ENCODE measurements at places on chromosomes 11 and 22.

GRCh38 chr11:103602840-103603239 is 433.6 kb upstream of the DDI1 start:
- DNase-seq, result no peak

DNA sequence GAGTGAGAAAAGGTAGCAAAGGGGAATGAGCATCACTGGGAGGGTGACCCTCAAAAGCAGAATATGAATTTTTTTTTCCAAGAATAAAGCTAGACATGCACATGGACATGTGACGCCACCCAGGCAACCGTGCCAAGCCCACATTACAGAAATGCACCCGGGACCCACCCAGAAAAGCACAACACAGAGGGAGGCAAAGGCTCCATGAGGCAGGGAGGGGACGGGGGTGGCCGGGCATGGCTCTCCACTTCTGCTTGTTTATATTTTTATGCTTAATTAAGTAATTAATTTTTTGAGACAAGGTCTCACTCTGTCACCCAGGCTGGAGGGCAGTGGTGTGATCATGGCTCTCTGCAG is 1524.3 kb downstream of the BRD1 start:
- DNase-seq, result no peak

DNA sequence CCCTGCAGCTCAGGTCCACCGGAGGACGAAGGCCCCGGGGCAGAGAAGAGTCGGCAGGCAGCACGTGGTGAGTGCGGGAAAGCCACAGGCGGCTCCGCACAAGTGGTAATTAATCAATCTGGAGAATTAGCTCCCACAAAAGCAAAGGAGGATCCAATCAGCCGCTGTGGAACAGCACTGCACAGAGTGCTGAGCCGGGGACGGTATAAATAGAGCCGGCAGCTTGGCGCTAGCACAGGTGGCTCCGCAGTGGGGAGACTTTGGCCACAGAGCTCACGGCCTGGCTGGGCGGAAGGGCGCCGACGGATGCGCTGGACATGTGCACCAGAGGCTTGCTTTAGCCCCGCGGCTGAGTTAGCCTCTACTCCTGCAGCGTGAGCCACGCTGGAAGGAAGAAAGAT is 48.9 kb downstream of the IGSF9B start:
- no peak for DNase-seq

GRCh38 chr22:32106930-32107329 is 52.2 kb downstream of the C22orf42 start:
- DNase-seq, result no peak

- DNase-seq, result no peak
These were observed 459 bp upstream of the NCR3LG1 start for GRCh38 chr11:17351172-17351509.

DNA sequence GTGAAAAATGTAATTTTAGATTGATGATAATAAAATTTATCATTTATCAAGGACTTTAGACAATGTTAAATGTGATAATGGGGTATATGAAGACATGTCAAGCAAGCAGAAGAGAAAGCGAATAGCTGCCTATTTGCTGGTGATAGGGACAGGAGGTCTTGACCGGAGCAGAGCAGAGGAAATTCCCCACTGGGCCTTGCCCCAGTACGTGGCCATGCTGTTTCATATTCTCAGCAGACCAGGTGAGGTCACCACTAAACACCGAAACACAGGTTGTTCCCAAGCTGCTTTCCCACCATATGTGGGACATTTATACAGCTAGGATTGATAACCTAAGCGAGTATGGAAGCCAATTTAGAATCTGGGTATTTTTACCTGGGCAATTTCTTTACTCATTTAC is 1629.6 kb downstream of the FAM181B start:
- DNase-seq, result no peak

DNA sequence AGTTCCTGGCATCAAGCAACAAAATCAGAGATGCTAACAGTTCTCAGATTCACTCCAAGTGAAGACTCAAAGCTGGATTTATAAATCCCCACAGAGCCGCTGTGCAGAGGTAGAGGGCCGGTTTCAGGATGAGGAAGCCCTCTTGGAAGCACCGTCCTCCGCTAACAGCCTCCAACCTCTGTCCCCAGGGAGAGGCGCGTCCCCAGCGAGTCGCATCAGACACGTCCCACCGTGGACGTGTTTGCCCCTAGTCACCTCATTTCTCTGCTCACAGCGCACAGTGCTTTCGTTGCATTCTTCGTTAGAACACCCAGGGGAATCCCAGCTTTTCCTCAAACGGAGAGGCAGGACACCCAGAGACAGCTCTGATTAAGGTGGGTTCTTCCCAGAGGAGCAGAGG is 642.9 kb downstream of the BRD1 start:
- no peak for DNase-seq

DNA sequence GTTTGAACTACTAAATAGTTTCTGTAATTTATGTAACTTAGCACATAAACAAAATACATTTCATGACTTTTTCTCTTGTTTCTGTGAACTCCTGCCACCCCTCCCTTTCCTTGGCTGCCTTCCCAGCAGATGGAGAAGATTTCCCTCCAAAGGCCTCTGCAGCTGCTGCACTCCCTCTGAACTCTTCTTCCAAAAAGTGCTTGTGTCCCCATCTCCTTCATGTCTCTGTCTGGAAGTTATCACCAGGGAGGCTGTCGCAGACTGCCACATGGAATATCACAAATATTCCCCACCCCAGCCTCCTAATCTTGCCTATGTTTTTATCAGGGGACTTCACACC is 1068.3 kb downstream of the OPCML start:
- no peak for DNase-seq

- no peak for DNase-seq
These were observed 29.6 kb upstream of the SNX19 start for GRCh38 chr11:130945896-130946295.

DNA sequence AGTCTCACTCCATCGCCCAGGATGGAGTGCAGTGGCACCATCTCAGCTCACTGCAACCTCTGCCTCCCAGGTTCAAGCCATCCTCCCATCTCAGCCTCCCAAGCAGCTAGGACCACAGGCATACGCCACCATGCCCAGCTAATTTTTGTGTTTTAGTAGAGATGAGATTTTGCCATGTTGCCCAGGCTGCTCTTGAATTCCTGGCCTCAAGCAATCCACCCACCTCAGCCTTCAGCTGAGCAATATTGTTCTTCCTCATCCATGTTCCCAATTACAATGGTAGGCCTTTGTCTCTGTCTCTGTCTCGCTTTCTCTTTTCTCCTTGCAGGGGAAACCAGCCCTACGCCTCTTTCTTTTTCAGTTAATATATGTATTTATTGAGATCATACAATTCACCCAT is 10.3 kb downstream of the HSPA8 start:
- no peak for DNase-seq

- DNase-seq, result no peak
These were observed 23.1 kb upstream of the GLYATL2 start for GRCh38 chr11:58867556-58867955.

- DNase-seq, result no peak
These were observed 20.2 kb upstream of the VSTM5 start for GRCh38 chr11:93870616-93871015.

- DNase-seq, result no peak
These were observed 26.4 kb downstream of the VPS37C start for GRCh38 chr11:61134801-61135257.

DNA sequence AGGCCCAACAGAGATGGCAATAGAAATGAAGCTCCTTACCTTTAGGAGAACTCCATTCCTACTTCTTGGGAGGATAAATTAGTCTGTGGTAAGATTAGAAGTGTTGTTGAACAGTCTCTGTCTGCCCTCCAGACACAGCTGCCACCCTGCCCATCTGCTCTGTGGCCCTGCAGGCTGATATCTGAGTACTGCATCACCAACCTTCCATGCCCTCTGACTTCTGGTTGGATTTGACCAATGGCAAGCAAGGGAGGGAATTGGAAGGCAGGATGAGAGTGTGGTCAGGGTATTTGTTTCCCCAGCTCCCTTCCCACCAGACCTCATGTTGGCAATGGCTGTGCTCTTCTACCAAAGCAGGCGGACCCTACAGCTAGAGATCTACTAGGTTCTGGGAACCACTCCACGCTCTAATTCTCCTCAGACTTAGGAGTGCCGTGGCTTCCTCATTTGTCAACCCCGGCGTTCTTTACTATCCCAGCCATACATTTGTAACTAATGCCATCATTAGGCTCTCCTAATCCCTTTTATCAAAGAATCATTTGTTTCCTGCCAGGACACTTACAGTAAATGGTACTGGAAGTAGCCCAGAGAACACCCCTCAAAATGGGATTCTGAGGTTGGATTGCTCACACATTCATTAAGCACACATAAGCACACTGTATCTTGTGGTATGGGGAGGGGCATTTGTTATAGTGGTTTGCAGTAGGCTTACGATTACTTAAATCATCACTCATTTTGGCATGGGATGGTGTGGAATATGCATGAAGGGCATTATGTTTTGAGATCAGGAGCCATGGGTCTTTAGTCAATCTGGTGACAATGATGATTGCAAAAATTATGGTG is 35.4 kb upstream of the CD44 start:
- no peak for DNase-seq

GRCh38 chr22:46446799-46447198 is 90.6 kb downstream of the CELSR1 start:
- no peak for DNase-seq

DNA sequence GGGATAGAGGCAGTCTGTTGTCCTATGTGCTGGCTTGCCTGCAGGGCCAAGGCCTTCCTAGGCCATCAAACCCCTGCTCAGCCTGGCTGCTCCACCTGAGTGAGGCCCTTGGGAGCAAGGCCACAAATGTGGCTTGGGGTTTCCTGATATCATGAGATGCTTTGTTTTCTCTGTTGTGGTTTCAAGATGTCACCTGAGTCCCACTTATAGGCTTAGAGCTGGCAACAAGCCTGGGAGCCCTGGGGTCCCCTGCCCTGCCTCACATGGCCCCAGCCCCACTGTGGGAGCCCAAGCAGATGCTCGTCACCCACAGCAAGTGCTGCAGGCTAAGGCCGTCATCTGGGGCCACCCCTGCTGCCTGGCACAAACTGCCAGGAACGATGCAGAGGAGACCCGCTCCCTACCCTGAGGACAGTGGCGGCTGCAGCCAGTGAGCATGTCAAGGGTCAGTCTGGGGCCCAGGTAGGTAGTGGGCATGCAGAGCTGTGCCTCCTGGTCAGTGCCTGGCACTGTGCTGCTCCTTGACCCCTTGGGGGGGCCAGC is 75.4 kb upstream of the KCNQ1OT1 start:
- DNase-seq, result no peak

GRCh38 chr22:19890502-19891316 is 36.0 kb upstream of the GNB1L start:
- DNase-seq, result no peak

DNA sequence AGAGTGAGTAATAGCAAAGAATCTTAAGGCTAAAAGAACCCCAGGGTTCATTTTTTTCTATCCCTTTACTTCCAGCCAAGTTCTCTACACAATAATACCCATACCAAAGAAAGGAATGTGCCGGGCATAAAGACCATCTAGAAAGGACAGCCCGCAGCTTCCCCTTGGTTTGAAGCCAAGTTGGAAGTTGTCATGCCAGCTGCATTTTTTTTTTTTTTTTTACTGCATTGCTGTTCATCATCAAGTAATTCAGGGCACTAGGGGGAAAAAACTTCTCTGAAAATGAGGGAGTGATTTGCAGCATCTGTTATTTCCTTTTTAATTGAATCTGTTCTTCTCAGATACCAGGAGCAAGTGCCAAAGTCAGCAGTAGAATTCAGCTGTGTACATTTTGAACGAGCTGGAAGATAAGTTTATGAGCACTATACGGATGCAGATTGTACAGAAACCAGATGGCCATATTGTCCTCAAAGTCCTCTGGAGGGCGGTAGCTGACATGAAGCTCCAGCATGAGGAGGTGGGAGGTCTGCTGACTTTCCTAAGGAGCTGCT is 56.4 kb downstream of the UBASH3B start:
- no peak for DNase-seq

- no peak for DNase-seq
These were observed 449.7 kb upstream of the DDI1 start for GRCh38 chr11:103586756-103587155.

DNA sequence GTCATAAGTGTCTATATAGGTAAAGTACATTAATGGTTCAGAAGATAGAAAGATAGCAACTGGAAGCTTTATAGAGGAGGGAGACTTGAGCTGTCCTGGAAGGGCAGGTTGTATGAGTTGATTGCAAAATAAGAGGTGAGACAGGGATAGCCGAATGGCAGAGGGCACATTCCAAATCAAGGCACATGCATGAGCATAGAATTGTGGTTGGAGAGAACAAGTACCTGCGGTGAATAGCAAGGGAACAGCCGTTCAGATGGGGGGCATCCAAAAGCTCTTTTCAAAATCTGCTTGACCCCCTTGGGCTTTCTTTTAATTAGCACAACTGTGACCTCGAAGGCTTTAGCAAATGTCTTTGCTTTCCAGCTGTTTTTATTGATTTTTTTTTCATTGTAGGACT is 473.0 kb upstream of the CCDC90B start:
- DNase-seq, result no peak

DNA sequence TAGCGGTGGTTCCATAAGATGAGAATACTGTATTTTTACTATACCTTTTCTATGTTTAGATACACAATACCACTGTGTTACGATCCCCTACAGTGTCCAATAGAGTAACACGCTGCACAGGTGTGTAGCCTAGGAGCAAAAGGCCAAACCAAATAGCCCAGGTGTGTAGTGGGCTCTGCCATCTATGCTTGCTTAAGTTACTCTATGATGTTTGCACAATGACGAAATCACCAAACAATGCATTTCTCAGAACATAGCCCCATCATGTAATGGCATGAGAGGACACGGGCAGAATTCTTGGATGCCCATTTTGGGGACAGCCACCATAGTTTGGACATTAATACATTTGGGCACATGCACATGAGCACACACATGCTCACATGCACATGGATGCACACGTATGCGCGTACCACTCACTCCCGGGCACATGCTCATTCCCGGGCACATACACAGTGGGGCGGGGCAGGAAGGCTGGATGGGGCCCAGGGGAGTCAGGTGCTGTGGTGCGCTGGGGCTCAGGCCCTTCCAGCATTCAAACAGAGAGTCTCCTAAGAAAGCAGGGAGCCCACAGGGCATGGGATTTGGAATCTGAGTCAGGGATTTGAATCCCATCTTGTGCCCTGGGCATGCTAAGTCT is 51.1 kb downstream of the RTN4R start:
- no peak for DNase-seq

DNA sequence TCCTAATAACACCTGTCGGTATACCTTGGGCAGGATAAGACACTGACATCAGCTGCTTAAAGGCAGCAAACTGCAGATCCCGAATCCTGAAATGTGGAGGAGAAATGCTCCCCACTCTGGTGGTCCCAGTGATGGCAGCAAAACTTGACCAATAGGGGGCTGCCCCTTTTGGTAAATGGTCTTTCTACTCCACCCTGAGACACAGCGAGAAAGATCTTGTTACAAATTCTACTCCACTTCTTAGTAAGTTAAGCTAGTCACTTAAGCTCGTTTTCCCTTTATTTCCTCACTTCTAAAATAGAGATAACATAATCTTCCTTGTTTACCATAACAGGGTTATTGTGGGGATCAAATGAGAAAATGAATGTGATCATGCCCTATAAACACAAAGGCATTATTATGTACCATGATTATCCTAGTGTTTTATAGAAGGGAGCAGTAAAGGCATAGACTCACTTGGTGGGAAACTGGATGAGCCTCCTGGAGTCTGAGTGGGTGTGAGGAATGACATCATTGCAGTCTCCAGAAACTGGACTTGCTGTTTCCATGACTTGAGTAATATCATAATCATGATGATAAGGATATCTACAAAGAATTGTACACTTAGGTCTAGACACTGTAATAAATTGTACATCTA is 50.9 kb downstream of the ENDOD1 start:
- DNase-seq, result no peak
